ENCODE measurements at places on chromosomes 4 and X. TPM values are rescaled to one million over a fixed set of nuclear protein-coding genes. Genes with fewer than 3 reads are reported as not detected.

DNA sequence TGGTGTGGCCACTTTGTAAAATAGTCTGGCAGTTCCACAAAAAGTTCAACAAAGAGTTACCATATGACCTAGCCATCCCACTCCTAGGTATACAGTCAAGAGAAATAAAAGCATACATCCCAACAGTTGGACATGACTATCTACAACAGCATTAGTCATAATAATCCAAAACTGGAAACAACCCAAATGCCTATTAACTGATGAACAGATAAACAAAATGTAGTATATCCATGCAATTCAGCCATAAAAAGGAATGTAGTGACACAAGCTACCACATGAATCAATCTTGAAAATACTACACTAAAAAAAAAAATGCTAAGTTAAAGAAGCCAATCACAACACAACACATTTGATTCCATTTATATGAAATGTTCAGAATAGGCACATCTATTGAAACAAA, 16.1 kb downstream of the MED14 start:
- DNase-seq: no peak

DNA sequence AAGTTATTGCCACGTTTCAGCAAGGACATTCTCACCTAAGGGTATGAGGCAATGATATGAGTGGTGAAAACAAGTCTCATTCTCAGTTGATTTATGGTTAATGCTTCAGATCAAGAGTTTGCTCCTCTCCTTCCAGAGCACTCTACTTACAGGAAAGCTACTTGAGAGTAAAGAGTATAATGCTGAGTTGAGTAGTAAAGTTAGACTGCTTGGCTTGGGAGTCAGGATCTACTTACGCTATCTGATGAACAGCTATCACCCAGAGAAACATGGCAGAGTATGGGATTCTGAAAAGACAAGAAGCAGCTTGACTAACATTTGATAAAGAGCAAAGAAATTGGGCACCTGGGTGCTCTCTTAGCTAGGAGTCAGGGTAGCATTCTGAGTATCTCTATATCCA, 211.8 kb downstream of the GLUD2 start:
- no peak for DNase-seq

DNA sequence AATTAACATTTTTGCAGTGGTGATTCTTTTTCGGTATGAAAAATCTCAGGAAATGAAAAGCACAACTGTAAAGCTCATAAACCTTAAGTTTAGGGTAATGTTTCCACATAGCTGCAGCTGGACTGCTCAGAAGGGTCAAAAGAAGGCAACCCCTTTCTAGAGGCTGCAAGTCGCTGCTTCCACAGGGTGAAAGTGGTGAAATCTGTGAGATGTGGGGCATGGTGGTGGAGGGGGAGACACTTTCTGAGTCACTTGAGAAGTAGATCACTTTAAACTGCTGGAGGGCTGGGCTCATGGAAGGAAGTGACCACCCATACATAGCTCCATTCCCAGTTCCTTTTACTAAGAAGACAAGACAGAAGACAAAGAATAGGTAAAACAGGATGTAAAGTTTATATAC, 8.7 kb downstream of the SFRP2 start:
- DNase-seq: no peak

- no peak for DNase-seq
These were observed 169.4 kb downstream of the RNF150 start for GRCh38 chr4:140963883-140964282.

Gene ASB9
- polyA plus RNA-seq: 13.6 TPM

DNA sequence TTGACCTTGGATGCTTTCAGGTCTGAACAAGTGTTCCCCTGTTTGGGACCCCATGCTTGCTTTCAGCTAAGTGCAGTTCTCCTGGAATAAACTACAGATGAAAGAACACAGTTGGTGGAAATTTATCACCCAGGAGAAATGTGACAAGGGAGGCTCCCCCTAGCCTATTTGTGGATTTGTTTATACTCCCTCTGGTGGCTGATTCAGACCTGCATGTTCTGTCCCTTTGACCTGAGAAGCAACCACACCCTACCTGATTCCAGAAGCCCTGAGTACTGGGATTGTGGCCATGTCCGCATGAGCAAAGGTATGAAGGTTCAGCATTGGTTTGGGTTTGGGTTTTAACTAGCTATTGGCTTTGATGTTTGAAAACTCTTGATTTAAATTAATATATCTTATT, 440.9 kb downstream of the MID1IP1 start:
- no peak for DNase-seq

DNA sequence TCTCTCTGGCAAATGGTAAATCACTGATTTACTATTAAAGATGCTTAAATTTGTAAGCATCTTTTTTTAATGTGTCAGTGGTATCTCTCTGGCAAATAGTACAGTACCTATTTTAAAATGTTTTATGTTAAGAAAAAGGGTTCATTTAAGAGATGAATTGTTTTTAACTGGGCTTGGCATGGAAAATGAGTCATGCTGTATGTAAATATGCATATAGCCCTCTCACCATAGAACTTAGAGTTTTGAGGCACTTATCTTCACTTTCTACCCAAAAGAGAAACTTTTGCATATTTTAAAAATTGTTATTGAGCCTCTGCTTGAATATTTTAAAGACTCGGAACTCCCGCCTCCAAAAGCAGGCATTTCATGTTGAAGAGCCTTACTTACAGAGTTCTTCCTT, 37.9 kb downstream of the KLHL34 start:
- DNase-seq: no peak

- no peak for DNase-seq
These were observed 1.7 kb upstream of the TIFA start for GRCh38 chr4:112287258-112287989.

GRCh38 chr4:184514121-184514988, 40.0 kb upstream of the IRF2 start:
- peak; percentile 43 for DNase-seq

GRCh38 chr4:153577053-153577452, 107.0 kb upstream of the TLR2 start:
- DNase-seq: no peak

Gene SLITRK4
- 18.8 TPM for polyA plus RNA-seq
